Activated naive CD4-positive, alpha-beta T cell treated with anti-CD3 and anti-CD28 coated beads, Interleukin-2, amount 50 U/mL, for 16 hours (primary cell): ENCODE measurements at places on chromosomes 2 and 18.

DNA sequence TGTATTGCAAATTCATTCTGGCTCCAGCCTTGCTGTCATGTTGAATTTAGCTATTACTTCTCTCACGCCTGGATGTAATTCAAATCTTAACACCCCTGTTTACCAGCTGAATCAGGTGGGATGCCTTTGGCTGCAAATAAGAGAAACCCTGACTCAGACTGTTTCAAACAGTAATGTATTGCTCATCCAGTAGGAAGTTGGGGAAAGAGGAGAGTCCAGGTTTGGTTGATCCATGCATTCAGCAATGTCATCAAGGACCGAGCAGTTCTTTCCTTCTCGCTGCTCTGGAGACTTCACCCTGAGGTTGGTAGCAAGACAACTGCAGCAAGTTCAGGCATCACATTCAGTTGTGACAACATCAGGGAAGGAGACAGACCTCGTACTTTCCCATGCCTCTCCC, 6.4 kb upstream of the DARS1 start:
- no peak for DNase-seq

- no peak for DNase-seq
Measured at GRCh38 chr2:27960237-27960912, 69.8 kb downstream of the BABAM2 start.

- no peak for DNase-seq
Measured at GRCh38 chr2:199261239-199261638, 196.5 kb downstream of the SATB2 start.

GRCh38 chr2:212406716-212407115, 131.9 kb downstream of the ERBB4 start:
- DNase-seq, result no peak

- no peak for DNase-seq
Measured at GRCh38 chr2:215557701-215558100, 121.8 kb upstream of the FN1 start.

GRCh38 chr2:64114063-64114911, 29.9 kb downstream of the PELI1 start:
- DNase-seq, result no peak

GRCh38 chr18:58454406-58455061, 174.4 kb downstream of the ALPK2 start:
- DNase-seq, result no peak

DNA sequence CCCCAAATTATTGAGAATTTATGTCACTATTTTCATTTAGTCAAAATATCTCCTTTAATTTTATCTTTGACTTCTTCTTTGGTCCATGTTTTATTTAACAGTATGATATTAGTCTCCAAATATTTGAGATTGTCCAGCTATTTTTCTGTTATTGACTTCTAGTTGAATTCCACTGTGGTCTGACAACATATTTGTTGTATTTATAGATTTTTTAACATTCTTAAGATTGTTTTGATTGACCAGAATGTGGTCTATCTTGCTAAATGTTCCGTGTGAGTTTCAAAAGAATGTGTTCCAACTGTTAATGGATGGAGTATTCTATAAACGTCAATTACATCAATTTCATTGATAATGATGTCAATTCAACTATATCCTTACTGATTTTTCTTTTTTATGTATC, 1452.1 kb downstream of the SUCLG1 start:
- no peak for DNase-seq

- DNase-seq, result no peak
Measured at GRCh38 chr18:25350489-25351251, 1.3 kb downstream of the ZNF521 start.

DNA sequence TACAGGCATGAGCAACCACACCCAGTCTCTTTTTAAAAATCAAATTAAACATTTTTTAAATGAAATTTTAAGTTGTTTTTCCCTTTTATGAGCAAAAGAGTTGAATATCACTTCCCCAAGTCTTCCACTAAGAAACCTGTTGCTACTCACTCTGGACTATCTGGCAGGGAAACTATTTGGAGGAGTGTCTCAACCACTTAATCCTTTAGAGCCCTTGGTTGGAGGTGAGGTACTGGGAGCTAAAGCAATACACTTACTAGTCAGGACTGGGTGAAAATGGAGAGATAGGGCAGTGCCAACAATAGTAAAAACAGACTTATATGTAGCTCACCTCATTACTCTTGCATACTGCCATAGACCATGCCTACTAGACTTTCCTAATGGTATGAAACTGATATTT, 135.5 kb downstream of the RND3 start:
- no peak for DNase-seq

- peak; percentile 69 for DNase-seq
Measured at GRCh38 chr2:233404222-233404621, 49.9 kb downstream of the DGKD start.
